Activated CD4-positive, alpha-beta memory T cell treated with anti-CD3 and anti-CD28 coated beads, Interleukin-2, amount 10 ng/mL, durations not matched to agents 7 days and 5 days (primary cell): ENCODE measurements at places on chromosomes 16 and 17. TPM values are rescaled to one million over a fixed set of nuclear protein-coding genes. Genes with fewer than 3 reads are reported as not detected.

CHAD gene
- not detected for total RNA-seq

TBC1D3I gene
- total RNA-seq, result 0.76 TPM

LRRC37A2 gene
- 21.6 TPM for total RNA-seq

CCL3 gene
- 112 TPM for total RNA-seq

CLEC19A gene
- total RNA-seq, result not detected

GCGR gene
- total RNA-seq, result not detected

CYTH1 gene
- 288 TPM for total RNA-seq

TMEM235 gene
- not detected for total RNA-seq

RDM1 gene
- total RNA-seq, result 14.4 TPM

CIAO3 gene
- 34.0 TPM for total RNA-seq

FAHD1 gene
- total RNA-seq, result 7.7 TPM

PRKCB gene
- total RNA-seq, result 77.3 TPM

TMIGD1 gene
- not detected for total RNA-seq

ACSF2 gene
- total RNA-seq, result 30.7 TPM

TBX2 gene
- not detected for total RNA-seq

CD300LB gene
- total RNA-seq, result not detected

G6PC1 gene
- not detected for total RNA-seq

ANKRD40CL gene
- not detected for total RNA-seq

CD300A gene
- total RNA-seq, result 74.2 TPM

SMCR8 gene
- total RNA-seq, result 27.9 TPM

SLC13A2 gene
- total RNA-seq, result not detected

DNAI2 gene
- total RNA-seq, result 2.5 TPM

ABCA9 gene
- total RNA-seq, result 0.05 TPM
